Suppressor macrophage (primary cell): ENCODE measurements at places on chromosomes 13 and 19.

- DNase-seq = no peak
Observed at GRCh38 chr19:13031917-13032623, 36.8 kb downstream of the NFIX start.

DNA sequence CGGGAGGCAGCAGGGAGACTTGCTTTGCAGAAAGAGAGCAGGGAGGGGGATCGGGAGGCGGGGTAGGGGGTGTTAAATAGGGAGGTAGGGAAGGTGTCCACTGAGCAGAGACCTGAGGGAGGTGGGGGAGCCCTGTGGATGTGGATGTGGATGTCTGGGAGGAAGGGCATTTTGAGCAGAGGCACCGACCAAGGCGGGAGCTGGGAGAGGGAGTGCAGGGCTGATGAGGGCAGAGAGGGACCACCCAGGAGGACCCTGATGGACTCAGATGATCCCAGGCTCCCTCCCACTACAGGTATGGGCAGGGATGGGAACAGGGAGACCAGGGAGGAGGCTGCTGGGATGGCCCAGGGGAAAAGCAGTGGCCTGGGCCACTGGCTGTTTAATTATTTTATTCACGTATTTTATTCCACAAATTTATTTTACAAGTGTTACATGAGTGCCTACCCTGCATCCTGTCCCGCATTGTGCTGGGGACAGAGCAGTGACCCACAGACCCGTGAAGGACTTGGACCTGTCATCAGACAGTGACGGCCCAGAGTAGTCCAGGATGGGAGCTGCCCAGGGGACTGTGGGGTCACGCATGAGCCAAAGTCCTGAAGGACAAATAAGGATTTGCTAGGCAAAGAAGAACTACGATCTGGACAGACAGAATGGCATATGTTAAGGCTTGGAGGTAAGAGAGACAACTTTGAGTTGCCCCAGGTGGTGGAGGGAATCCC is 5.3 kb downstream of the GRAMD1A start:
- DNase-seq = no peak

DNA sequence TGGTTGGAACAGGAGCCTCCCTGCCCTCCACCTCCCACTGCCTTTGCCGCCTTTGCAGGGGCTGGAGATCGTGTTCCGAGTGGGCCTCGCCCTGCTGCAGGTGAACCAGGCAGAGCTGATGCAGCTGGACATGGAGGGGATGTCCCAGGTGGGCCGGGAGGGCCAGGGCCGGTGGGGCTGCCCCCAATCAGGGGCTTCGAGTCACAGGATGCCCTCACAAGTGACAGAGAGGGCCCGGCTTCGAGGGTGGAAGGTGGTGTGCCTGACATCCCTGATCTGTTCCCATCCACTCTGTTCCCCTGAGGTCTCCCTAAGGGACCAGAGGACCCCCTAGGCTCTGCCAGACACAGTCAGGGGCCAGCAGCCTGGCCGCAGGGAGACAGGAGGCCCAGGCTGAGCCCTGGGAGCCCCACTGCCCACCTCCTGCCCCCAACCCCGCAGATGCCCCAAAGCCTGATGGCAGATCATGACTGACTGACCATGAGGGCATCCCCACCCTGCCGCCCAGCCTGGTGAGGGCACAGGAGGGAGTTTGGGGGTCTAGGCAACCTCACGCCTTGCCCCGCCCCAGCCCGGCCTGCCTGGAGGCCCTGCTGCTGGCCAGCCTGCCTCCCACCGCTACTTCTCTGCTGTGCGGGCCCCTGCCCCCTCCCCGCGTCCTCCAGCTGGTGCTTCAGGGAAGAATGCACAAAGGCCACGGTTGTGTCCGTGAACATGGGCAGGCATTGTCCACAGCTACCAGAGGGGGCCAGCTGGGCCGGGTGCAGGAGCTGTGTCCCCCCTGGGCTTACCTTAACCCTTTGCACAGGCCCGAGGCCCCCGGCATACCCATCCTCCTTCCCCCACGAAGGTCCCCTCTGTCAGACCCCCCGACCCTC is 21.8 kb downstream of the EVI5L start:
- no peak for DNase-seq

DNA sequence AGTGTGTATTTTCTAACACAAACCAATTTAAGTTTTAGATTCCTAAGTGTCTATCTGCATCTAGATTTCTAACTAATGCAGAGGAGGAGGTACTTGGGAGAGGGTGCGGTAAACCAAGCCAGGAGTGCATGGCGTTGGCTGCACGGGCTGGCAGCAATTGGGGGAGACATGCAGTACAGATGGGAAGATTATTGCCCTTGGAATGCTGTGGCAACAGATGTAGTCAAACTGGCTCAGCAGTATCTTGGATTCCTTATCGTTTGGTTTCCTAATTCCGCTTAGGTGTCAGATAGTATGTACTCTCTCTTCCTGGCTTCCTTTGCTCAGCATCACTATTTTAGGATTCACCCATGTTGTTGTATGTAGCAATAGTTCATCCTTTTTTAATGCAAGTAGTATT is 29.4 kb upstream of the STK24 start:
- no peak for DNase-seq

DNA sequence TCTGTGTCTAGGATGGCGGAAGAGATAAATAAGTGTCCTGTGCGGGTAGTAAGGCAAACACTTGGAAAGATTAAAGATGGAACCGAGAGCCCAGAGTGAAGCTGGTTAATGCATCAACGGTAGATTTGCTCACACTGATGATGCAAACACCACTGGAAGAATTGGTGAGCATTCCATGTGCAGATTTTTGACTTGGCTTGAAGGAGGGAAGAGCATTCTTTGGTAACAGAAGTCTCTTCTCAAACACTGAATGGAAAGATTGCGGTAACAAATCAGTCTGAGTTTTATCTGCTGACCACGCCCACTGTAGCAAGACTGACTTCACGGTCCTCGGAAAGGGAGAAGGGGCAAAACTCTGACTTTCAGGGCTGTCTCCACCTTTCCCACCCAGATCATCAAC is 112.5 kb downstream of the COL4A1 start:
- no peak for DNase-seq

- no peak for DNase-seq
Observed at GRCh38 chr13:102195566-102196462, 206.0 kb downstream of the FGF14 start.

- no peak for DNase-seq
Observed at GRCh38 chr13:46698910-46699460, 98.0 kb downstream of the ESD start.

GRCh38 chr19:41872384-41872774 is 4.7 kb upstream of the CD79A start:
- DNase-seq = no peak

DNA sequence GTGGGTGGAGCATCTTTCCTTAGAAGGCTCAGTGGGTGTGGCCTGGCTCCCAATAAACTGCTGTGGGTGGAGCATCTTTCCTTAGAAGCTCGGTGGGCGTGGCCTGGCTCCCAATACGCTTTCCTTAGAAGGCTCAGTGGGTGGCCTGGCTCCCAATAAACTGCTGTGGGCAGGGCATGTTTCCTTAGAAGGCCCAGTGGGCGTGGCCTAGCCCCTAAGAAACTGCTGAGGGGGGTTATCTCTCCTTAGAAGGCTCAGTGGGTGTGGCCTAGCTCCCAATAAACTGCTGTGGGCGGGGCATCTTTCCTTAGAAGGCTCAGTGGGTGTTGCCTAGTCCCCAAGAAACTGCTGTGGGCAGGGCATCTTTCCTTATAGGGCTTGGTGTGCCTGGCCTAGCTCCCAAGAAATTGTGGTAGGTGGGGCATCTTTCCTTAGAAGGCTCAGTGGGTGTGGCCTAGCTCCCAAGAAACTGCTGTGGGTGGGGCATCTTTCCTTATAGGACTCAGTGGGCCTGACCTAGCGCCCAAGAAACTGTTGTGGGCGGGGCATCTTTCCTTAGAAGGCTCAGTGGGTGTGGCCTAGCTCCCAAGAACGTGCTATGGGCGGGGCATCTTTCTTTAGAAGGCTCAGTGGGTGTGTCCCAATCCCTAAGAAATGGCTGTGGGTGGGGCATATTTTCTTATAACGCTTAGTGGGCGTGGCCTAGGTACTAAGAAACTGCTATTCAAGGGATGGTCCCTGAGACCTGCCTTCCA is 10.3 kb downstream of the HSH2D start:
- no peak for DNase-seq

- no peak for DNase-seq
Observed at GRCh38 chr19:10965398-10965797, 4.6 kb downstream of the SMARCA4 start.

- DNase-seq = no peak
Observed at GRCh38 chr13:114249077-114249476, 14.4 kb downstream of the CDC16 start.

- DNase-seq = no peak
Observed at GRCh38 chr13:29452773-29453616, 142.5 kb downstream of the SLC7A1 start.

DNA sequence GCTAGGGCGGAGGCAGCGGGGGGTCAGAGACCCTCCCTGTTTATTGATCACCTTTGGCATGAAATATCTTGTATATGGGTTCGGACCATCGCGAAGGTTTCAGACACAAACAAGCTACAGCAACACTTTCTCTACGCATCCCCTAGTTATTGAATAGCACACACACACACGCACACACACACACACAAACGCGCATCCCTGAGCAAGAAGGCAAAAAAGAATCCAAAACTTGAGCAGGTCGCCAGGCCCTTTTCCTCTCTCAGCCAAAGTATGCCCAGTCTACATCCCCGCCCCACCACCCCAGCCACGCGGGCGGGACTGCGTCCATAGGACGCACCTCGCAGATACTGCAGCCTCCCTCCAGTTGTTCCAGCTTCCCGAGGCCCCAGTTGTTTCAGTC is 16.0 kb downstream of the POU4F1 start:
- DNase-seq = no peak

- no peak for DNase-seq
Observed at GRCh38 chr13:75635101-75635827, 866 bp upstream of the LMO7 start.

DNA sequence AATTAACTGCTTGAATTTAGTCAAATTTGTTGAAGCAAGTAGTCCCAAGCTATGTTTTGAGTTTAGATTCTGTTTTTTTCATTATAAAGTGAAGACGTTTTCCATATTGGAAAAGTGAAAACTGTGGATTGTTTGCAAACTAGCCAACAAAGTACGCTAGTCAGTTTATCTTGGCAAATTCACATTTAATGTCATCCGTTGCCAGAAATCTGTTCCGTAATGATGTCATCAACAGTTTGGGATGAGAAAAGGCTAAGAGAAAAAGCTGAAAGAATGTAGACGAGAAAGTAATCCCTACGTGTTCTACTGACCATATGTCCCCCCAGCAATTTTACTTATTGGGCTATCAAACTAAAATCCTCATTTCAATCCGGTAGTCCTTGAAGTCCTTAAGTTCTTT is 419.6 kb downstream of the GPC6 start:
- DNase-seq = no peak

DNA sequence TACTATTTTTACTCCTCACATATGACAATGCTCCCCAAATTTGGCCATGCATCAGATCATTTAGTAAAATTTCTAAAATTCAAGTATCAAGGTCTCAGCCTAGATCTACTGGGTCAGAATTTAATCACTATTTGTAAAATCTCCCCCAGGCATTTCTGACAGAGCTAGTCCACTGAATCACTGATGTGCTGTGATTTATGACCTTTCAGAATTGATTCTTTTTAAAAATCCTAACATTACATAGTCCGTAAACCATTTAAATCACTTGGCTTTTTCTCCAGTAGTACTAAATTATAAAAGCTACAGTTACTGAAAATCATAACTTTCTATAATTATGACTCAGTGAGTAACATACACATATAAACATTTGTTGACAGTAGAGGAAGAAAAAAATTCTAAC is 92.8 kb upstream of the RAP2A start:
- no peak for DNase-seq

DNA sequence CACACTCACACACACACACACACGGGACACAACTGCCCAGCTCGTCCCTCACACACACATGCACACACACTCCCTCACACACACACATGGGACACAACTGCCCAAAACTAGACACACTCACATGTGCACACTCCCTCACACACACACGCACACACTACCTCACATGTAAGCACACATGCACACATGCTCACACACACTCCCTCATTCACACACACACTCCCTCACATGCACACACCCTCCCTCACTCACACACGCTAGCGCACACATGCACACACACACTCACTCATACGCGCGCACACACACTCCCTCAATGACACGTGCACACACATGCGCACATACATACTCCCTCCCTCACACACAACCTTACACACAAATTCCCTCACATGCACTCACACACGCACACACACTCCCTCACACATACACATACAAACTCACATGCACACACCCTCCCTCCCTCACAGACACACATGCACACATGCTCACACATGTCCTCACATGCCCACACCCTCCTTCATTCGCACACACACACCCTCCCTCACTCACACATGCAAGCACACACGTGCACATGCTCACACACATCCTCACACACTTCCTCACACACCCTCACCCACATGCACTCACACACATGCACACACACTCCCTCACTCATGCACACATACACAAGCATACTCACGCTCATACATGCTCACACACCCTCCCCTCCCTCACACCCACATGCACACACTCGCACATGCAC is 9.0 kb upstream of the RASA3 start:
- DNase-seq = no peak

DNA sequence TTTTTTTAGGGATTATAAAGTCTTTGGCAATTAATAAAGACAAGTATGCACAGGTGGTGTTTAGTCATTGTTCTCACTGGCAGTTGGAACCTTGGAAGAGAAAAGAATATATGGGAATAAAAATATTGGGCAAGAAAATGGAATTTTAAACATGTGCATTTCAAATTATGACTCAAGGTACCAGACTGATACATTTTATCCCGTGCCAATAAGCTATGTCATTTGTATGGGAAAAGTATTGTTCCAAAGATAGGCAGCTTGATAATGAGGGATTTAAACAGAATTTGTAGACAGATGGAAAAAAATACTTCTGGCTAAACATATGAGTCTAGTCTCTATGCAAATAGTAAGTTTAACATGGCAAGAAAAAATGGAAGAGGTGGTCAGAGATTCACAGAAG is 169.5 kb upstream of the UFM1 start:
- DNase-seq = no peak

DNA sequence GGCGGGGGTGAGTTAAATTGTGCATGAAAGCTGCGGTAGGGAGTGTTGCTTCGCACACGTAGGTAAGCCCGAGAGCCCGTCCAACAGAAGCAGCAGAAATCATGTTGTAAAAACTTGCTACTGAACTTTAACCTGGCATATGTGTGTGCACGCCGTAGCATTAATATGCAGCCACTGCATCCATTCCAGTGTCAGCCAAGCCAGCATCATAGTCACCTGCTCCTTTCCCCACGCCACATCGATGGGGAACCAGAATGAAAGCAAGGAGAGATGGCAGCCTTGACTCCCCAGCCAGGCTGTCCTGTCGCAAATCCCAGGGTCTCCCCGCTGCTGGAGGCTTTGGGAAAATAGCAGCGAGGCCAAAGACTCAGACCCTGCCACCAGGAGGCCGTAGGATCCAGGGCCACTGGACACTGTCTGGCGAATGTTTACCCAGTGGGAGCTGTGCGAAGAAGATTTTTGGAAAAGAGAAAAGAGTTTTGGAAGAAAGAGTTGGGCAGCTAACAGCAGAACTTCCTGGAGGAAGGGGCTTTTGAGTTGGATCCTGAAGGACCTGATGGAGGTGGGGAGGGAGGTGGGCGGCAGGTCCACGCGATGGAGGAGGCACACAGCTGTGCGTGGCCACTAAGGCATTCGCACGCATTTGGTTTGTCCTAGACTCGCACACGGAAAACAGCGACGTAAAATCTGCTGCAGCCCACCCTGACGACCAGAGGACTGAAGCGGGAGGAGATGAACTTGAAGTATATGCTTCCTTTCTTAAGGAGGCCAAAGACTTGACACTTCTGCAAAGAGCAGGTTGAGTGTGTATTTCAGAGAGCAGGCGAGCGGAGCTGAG is 48.7 kb upstream of the RANBP3 start:
- DNase-seq = no peak

GRCh38 chr13:39998166-39998565 is 342.7 kb downstream of the COG6 start:
- DNase-seq = no peak
